ENCODE measurements at places on chromosomes 7 and 10.

DNA sequence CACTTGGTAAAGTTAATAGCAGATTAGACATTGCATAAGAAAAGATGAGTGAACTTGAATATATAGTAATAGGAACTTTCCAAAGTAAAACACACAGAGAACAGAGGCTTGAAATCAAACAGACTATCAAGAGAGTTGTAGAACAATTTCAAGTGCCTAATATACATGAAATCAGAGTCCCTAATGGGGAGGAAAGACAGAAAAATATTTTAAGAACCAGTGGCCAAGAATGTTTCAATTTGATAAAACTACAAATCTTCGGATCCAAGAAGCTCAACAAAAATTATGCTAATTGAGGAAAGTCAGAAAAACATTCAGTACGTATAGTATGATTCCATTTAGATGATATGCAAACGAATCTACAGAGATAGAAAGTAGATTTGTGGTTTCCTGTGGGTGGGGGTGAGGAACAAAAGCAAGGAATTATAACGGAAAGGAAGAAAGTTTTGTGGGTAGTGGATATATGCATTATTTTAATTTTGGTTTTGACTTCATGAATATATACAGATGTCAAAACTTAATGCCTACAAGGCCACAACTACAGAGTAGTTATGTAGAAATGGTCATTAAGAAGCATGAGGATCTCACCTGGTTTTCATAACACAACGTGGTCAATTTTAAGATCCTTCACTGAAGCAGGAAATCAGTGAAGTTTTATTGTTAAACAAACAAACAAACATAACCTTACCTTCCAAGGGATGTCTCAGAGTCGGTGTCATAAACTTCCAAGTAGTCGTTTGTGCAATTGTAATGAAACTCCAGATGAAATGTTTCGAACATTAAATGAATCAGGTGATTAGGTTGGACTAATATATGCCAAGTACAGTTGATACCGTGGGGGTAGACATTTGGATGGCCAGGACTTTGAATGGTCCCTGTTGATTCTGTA lies 62.0 kb downstream of the CUBN start:
- no peak for DNase-seq

- no peak for DNase-seq
These were observed 2.3 kb downstream of the CELF2 start for GRCh38 chr10:11019724-11020547.

- DNase-seq = no peak
These were observed 6.8 kb upstream of the LAT2 start for GRCh38 chr7:74202841-74203556.

DNA sequence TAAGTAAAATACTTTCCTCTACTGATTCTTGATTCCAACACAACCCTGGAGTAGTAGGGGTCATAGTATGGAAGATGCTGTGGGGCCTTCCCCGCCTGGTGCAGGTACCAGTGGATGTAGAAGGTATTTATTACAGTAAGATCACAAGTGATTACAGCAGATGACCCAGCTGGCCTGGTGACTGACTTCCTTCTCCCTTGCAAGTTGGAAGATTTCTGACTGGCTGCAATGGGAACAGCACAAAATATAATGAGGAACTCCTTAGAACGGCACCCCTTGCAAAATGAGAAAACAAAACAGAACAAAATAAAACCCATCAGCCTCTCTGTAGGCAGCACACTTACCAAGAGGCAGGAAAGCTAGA lies 61.7 kb upstream of the TARP start:
- no peak for DNase-seq

- DNase-seq = no peak
These were observed 536.6 kb downstream of the TCERG1L start for GRCh38 chr10:130774871-130775270.

DNA sequence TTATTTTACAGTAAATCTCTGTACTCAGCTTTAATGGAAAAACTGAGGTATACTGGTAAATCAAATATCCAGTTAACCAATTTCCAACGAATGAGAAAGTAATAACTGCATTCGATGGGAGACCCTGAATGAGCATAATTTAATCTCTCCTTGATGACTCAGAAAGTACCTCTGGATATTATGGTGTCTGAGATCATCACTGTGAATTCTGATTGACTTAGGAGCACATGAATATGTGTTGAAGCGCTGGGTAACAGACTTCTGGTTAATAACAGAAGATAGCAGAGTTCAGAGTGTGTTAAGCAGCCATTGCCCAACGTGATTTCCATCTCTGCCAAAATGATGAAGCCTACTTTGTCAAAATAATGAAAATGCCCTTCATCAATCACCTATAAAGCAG lies 116.6 kb downstream of the NRP1 start:
- no peak for DNase-seq

DNA sequence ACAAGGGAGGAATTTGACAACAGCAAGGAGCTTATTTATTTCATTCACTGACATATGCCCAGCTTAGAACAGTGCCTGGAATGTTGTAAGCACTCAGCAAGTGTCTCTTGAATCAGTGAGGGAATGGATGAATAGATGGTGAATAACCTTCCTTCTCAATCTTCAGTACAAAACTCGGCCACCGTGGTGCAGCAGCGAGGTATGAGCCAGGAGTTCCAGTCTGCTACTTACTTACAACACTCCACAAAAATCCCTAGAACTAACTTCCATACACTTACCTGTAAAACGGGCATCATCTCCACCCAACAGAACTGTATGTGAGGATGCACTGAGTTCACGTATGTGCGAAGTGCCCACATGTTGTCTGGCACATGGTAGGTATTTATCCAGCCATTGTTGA lies 237.4 kb downstream of the WDR11 start:
- DNase-seq = peak; percentile 35

DNA sequence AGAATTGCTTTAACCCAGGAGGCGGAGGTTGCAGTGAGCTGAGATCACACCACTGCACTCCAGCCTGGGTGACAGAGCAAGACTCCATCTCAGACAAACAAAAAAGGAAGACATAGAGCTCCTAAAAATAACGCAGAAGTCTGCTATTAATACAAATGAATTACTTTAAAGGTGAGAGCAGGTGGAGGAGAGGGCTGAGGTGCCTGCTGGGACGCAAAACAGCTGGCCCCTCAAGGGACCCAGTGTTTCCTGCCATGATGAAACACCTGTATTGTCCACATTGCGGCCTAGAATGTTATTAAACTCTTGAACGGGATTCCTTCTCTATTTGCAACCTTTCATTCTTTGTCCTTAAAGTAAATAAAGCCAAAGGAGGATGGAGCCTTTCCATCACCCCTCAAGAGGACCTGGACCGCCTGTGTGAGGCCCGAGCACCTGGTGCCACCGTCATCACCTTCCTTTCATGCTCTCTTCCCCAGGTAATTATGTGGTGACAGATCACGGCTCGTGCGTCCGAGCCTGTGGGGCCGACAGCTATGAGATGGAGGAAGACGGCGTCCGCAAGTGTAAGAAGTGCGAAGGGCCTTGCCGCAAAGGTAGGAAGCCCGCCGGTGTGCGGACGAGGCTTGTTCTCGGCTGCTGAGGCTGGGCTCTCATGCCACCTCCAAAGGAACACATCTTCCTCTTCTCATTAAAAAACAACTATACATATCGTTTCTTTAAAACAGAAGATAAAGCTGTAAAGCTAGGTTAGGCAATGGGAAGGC lies 136.7 kb downstream of the EGFR start:
- peak; percentile 89 for DNase-seq

- no peak for DNase-seq
These were observed 25.4 kb upstream of the CRHR2 start for GRCh38 chr7:30707391-30708357.

DNA sequence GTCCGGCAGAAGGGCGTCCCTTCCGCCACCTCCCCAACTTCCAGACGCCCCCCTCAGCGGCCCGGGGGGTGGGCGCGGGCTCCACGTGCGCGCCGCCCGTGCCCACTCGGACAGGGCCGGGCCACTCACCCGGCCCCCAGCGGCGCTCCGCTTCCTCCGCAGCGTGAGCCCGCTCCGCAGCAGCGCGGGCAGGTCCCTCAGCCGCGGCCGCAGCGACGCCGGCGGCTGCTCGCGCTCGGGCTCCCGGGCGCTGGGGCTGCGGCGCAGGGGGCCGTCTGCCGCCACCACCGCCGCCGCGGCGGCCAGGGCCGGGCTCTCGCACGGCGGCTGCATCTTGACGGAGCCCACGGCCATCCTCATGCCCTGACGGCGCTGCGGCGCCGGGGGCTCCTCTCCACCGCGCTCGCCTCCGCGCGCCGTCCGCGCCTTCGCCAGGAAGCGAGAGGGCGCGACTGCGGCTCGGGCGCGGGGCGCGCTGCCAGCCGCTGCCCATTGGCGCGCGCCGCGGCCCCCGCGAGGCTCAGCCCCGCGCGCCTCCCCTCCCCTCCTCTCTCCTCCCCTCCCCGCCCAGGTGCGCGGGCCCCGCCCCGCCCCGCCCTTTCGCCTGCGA lies at the start of gene RAPGEF5:
TSS of gene RAPGEF5 (minus strand) at position 454 of the 610 bp plus-strand sequence. CDS start at position 360, 94 bp downstream.
- DNase-seq = peak; percentile 50

- peak; percentile 65 for DNase-seq
These were observed 32.8 kb downstream of the TMEM130 start for GRCh38 chr7:98836811-98837629.

GRCh38 chr7:104207348-104207730 lies 474 bp downstream of the ORC5 start:
- DNase-seq = no peak

DNA sequence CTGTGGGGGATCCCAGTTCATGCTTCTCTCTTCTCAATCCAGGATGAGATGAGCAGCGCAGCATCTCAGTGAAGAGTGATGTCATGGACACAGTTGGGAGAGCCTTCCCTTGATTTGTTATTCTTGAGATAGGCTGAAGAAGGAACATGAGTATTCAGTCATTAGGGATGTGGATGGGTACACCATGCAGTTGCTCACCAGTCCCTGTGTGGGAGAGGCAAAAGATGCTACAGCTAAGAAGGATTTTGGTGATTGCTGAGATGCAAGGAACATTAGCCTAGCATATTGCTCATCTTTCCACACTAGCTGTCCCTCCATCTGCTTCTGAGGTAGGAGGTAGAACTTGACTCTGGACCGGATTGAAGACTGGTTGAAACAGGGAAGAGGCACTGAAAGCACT lies 179.6 kb downstream of the GALNT17 start:
- no peak for DNase-seq

- no peak for DNase-seq
These were observed 162.6 kb downstream of the RAB11FIP2 start for GRCh38 chr10:117884093-117884492.

- DNase-seq = no peak
These were observed 583.5 kb downstream of the SDK1 start for GRCh38 chr7:3884543-3884942.

- DNase-seq = no peak
These were observed 17.0 kb downstream of the FAM131B start for GRCh38 chr7:143345428-143345900.

- no peak for DNase-seq
These were observed 8.8 kb upstream of the ZNF248 start for GRCh38 chr10:37865957-37866803.

- no peak for DNase-seq
These were observed 206.2 kb upstream of the YAE1 start for GRCh38 chr7:39360038-39360437.

DNA sequence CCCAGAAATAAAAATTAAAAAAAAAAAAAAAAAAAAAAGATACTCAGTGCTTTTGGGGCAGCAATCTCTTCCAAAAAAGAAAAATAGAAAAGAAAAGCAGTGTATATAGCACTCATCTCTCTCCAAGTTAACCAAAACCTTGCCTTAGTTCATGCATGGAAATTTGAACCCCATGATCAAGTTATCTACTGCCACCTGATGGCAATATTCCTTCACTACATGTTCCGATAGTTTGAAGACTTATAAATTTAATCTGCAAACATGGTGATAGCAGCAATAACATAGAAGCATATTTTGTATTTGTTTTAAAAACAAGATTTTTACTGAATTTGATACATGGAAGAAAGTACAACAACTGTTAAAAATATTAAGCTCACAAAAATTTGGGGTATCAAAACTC lies 48.6 kb upstream of the SLIT1 start:
- DNase-seq = peak; percentile 28

DNA sequence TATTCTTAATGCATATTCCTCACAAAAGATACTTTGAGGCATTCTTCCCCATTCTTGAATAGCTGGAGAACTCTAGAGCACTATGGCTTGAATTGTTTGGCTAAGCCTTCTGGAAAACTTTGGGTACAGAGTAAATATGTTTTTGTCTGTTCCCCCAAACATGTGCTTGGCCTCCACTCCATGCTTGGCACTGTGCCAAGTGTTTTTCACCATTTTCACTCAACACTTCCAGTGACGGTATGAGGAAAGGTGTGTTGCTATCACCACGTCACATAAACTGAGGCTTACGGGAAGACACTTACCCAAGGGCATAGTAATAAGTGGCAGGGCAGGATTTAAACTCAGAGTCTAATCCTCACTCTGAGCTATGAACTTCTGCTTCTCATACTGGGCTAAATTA lies 318.2 kb downstream of the WDR11 start:
- no peak for DNase-seq

- peak; percentile 60 for DNase-seq
These were observed 152.3 kb upstream of the LANCL2 start for GRCh38 chr7:55212838-55213237.

DNA sequence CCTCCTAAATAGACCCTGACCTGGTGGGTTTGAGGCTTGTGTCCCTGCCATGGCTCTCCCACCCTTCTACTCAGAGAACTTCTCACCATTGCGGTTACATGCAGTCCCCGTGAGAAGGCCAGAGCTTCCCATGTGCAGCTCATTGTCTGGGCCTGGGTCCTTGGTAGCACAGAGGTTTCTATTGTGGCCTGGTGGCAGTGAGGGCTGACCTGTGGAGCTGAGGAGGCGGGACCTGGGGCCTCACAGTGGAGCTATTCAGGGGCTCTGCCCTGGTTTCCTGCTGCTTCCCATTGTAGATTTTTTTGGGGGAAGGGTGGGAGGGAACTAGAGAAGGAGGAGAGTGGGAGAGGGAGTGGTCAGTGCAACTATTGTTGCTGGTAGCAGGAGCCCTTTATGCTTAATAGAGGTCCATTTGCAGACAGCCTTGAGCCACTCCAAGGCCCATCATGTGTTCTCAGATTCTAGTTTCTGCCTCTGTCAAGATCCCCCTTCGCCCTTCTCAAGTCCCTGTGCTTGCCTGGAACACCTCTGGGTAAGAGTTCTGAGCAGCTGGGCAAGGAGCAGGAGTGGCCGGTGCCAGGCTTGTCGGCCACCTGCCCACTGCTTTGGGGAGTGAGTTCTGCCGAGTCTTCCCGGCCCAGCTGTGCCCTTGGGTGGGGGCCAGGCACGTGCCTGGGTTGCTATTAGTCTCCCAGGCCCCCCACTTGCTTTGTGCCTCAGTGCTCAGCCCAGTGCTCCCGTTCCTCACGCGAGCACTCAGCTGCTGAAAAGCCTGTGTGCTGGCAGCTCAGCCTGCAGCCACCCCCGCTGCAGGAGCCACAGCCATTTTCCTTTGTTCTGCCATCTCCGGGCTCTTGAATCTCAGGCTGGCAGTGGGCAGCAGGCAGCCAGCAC lies 10.7 kb downstream of the TSPAN14 start:
- DNase-seq = no peak

- DNase-seq = peak; percentile 37
These were observed 93.8 kb upstream of the SMNDC1 start for GRCh38 chr10:110398419-110399105.

GRCh38 chr10:57579926-57580325 lies 687.8 kb downstream of the IPMK start:
- peak; percentile 63 for DNase-seq
